ENCODE measurements at places on chromosomes 2 and 18. TPM values are rescaled to one million over a fixed set of nuclear protein-coding genes. Genes with fewer than 3 reads are reported as not detected.

DNA sequence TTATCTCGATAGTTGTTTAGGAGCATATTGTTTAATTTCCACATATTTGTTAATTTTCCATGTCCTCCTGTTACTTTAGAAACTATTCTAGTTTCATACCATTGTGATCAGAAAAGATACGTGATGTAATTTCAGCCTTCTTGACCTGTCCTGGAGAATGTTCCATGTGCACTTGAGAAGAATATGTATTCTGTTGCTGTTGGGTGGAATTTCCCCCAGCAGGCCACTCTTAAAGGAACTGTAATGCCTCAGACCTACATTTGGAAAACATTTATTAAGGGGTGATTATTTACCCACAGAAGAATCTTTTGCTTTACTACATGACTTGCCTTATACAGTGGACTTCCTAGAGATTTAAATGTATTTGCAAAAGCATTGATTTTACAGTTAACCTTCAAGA, 55.5 kb downstream of the LIMS1 start:
- no peak for DNase-seq

DNA sequence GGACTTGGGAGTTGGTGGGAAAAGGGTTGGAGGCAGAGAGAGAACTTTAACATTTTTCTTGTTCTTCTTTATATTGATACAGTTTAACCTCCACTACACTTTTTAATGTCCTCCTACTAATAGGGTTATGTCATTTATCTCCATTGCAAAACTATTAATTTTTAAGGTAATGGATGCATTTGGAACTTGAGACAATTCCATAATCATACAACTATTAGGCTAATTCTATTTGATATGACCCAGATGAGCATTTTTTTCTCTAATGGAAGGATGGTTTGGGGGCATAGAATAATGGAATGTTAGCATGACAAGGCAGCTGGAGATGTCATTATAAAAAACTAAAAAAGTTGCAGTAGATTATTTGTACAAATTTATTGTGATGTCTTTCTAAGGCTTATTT, 239.2 kb upstream of the KCNJ3 start:
- DNase-seq = no peak

DNA sequence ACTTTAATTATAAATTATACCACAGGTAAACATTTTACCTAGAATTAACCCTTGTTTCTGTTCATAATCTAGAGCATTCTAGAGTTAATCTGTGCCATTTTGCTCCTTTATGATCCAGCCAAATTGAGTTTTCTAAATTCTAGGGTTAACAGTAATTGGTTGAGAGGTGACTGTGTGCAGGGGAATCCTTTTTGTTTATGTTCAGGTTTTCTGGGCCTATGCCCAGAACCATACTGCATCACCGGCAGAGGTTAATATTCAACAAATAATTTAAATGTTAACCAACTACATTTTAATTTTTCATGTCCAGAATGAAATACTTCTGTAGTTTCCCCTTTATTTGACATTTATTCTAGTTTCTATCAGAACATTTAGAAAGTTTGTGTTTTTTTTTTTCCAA, 32.3 kb downstream of the CARF start:
- DNase-seq = no peak

- no peak for DNase-seq
These were observed 22.7 kb upstream of the DSC1 start for GRCh38 chr18:31185186-31185950.

DNA sequence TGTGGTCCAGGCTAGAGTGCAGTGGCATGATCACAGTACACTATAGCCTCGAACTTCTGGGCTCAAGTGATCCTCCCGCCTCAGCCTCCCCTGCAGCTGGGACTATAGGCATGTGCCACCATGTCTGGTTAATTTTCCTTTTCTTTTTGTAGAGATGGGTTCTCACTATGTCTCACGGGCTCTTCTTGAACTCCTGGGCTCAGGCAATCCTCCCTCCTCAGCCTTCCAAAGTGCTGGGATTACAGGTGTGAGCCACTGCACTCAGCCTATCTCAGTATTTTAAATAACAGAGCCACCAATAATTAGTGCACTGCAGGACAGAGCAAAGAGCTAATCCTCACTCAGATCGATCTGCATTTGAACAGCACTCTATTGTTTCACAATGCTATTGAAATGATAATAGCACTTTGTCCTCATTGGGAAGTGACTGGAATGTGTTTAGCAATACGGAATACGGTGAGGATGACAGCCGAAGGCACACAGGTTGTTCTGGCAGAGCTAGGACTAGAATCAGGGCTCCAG, 335.9 kb downstream of the DLGAP1 start:
- DNase-seq = no peak

Gene ANKRD30BL
- total RNA-seq = 0.36 TPM

Gene GALNT13
- total RNA-seq = 13.6 TPM
